ENCODE measurements at places on chromosomes 1 and 21.

- peak; percentile 11 for DNase-seq
Measured at GRCh38 chr1:179079113-179079761, 2.6 kb upstream of the TOR3A start.

GRCh38 chr1:40078512-40079333 lies 18.3 kb downstream of the PPT1 start:
- DNase-seq, result no peak

DNA sequence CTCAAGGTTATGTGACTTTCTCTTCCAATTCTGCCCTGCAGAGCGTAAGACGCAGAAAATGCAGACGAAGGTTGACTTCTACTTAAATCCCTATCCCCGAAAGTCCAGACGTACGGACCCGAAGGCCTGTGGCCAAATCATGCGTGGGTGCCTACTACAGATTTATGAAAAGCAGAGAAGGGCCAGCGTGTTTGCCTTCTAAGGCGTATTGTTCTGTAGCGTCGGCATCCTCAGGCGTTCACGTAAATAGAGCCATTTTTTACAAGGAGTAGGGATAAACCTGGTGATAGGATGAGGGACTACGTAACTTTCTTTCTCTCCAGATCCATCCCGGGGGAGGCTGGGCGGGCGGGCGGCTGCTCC lies 222 bp upstream of the GIPC2 start:
- no peak for DNase-seq

- no peak for DNase-seq
Measured at GRCh38 chr1:83897516-83897915, 101.4 kb downstream of the TTLL7 start.

GRCh38 chr1:19449454-19450228 lies 35.7 kb downstream of the CAPZB start:
- no peak for DNase-seq

GRCh38 chr21:18630446-18630845 lies 226.9 kb upstream of the TMPRSS15 start:
- DNase-seq, result no peak

GRCh38 chr1:24337455-24337854 lies 18.3 kb downstream of the GRHL3 start:
- no peak for DNase-seq

DNA sequence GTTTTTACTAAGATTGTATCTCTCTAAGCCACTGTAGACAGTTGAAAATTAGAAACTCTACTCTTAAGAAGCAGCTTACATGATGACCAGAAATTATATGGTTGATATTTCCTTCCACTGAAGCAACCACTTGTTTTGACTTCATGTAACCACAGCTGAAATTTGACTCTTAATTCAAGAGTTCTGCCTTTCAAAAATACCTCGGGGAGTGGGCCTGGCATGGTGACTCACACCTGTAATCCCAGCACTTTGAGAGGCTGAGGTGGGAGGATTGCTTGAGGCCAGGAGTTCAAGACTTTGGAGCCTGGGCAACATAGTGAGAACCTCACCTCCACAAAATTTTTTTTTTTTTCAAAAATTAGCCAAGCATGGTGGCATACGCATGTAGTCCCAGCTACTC lies 4.3 kb downstream of the AMPD1 start:
- DNase-seq, result no peak

DNA sequence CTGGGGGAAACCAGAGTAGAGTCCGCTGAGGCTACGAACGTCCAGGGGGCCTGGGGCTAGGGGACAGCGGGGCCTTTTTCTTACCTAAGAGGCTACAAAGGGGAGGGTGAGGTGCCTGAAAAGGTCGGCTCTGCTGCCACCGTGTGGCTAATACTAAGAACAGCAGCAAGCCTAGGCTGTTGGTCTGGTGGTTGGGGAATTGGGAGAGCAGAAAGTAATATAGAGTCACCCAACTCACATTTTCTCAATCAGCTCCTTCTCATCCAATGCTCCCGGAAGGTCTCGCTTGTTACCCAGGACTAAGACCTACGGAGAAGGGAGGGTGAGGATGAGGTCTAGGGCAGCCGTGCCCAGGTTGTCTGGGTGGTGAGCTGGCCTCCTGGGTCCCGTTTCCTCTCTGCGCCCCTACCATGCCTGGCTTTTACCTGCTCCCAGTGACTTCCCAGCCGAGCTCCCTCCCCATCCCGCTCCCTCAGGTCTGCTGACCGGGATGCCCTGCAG lies 9.3 kb downstream of the ARL8A start:
- no peak for DNase-seq

- DNase-seq, result no peak
Measured at GRCh38 chr21:44940116-44940631, 345 bp downstream of the SLX9 start.

DNA sequence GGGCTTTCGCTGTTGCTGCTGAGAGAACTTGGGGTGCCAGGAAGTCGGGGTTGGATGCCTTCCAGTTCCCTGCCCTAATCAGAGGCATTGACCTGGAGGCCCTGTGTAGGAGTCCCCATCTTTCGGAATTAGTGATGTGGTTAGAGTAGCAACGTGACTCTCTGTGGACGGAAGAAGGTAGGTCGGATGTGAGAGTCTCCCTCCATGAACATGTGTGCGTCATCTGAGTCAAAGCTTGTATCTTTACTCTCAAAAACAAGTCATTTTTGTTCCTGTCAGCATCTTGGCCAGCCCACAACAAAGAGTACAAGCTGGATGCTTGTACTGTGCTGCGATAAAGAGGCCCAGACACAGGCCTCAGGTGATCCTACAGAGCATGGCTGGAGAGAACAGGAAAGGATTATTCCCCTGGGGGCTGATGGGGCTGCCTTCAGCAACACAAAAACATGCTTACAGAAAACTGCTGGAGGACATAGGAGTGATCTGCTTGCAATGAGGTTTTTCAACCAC lies 31.0 kb upstream of the IL10 start:
- peak; percentile 48 for DNase-seq

DNA sequence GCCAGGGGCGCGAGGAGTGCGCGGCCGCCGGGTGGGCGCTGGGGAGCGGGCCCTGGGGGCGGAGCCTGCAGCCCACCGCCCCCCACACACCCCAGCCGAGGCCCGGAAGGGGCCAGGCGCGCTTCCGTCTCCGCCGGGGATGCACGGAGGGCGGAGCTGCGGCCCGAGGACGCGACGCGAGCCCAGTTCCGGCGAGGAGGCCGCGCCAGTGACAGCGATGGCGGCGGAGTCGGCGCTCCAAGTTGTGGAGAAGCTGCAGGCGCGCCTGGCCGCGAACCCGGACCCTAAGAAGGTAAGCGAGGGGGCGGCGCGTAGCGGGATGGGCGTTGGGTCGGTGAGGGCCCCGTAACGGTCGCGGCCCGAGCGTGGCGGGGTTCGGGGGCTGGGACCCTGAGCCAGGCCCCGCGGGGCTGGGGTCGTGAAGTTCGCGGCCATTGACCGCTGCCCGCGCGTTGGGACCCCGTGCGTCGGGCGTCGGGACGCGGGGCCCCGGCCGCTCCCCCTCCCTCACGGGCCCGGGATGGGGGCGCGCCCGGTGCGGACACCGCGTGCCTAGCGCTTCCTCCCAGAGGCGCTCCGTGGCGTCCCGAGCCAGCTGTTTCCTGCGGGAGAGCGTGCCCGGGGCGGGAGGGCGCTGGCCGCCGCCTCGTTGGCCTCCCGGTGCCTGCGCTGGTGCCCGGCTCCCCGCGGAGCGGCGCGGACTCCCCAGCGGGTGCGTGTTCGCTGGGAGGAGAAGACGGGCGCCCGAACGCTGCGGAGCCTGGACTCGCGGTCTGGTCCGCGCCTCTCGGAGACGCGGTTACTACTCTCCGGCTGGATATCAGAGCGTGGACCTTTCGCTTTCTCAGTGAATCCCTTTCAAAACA lies at the start of gene ELOA:
TSS of gene ELOA (plus strand) at position 185 of the 866 bp plus-strand sequence. CDS start at position 218, 33 bp downstream.
- peak; percentile 67 for DNase-seq

DNA sequence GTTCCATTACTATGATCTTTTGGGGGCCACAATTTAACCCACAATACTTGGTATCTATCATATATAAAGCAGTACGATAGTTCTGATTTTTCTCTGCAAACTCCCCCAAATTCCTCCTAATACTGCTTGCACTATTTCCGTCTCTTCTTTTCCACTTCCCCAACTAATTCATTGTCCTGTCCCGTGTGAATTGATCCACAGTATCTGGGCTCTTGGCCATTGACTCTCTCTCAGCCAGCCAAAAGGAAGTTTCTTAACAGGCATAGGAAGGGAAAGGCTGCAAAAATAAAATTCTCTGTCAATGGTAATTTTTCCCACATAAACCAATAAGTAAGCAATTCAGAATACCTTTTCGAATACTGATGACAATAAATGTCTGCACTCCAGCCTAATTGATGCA lies 91.7 kb upstream of the DSCAM start:
- no peak for DNase-seq

GRCh38 chr1:72433591-72433990 lies 151.3 kb upstream of the NEGR1 start:
- DNase-seq, result no peak

- DNase-seq, result no peak
Measured at GRCh38 chr1:101924700-101925099, 72.0 kb downstream of the OLFM3 start.

- peak; percentile 20 for DNase-seq
Measured at GRCh38 chr1:112956544-112957132, 642 bp upstream of the SLC16A1 start.

- no peak for DNase-seq
Measured at GRCh38 chr21:42280356-42281180, 34.6 kb downstream of the TFF3 start.

- no peak for DNase-seq
Measured at GRCh38 chr1:100249155-100249536, 488 bp downstream of the DBT start.

DNA sequence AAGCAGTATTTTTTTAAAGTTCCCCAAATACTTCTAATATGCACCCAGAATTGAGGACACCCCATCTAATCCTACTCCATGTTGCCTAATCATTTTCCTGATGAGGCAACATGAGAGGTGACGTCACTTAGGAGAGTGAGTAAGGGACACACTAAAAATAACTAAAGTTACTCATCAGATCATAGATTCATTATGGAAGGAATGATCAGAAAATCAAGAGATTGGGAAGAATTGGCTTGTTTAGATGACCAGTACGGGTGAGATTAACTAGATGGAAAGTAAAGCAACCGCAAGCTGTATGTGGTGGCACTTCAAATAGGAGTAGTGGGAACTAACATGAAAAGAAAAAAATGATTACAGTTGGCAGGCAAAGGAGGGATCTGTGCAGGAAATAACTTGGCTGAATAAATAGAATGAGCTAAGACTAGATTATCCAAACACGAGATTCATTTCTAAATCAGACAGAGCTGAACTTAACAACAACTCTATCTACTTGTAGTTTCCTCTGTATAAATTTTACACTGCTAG lies 61.4 kb upstream of the CXADR start:
- no peak for DNase-seq

GRCh38 chr1:60797351-60797750 lies 285.0 kb upstream of the NFIA start:
- no peak for DNase-seq

GRCh38 chr1:203148127-203148526 lies 20.6 kb downstream of the ADORA1 start:
- DNase-seq, result no peak

DNA sequence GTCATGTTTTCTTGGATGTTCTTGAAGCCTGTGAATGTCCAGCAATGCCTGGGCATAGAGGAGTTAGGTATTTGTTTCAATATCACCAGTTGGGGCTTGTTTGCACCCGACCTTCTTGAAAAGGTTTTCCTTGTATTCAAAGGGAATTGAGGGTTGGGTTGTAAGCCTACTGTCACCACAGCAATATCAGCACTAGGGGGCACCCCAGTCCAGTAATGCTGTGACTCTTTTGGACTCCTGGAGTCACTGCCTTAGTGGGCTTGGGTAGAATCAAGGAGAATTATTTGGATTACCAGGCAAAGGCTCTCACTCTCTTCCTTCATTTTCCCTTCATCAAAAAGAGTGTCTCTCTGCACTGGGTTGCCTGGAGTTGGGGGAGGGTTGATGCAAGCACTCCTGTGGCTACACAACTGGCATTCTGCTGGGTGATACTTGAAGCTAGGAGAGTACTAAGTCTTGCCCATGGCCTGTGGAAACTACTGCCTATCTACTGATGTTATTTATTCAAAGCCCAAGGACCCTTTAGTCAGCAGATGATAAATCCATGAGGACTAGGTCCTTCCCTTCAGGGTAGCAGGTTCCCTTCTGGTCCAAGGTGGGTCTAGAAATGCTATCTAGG lies 34.5 kb downstream of the OR10R2 start:
- peak; percentile 34 for DNase-seq

DNA sequence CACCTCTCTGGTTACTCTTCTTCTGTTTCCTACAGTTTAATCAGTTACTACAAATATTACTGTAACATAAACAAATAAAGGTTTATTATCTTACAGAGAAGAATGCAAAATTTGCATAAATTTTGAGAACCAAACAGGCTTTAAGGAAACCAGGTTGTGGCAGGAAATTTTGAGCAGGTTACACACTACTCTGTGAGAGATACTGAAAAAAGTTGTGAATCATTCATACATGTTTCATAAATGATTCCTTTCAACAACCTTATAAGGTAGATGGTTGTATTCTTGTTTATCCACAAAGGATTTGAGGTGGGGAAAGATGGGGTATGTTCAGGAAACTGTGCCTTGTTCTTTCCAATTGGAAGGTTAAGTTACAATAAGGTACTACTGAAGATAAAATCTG lies 58.6 kb downstream of the MAST2 start:
- DNase-seq, result no peak

GRCh38 chr1:65955071-65955470 lies 162.4 kb downstream of the PDE4B start:
- DNase-seq, result no peak

DNA sequence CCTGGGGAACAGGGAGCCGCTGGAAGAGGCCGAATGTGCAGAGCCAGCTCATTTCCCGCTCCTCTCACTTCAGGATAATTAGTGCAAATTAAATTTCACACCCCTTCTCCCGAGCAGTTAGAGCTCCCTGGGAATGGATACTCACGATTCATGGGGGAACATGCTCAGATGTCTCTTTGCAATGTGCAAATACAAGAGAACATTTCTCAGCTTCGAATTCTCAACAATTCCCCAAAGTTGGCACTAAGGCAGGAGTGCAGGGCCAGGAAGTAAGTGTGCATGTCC lies 54.9 kb downstream of the CAMK2N1 start:
- no peak for DNase-seq

- DNase-seq, result peak; percentile 14
Measured at GRCh38 chr1:239308701-239309333, 77.6 kb upstream of the CHRM3 start.

DNA sequence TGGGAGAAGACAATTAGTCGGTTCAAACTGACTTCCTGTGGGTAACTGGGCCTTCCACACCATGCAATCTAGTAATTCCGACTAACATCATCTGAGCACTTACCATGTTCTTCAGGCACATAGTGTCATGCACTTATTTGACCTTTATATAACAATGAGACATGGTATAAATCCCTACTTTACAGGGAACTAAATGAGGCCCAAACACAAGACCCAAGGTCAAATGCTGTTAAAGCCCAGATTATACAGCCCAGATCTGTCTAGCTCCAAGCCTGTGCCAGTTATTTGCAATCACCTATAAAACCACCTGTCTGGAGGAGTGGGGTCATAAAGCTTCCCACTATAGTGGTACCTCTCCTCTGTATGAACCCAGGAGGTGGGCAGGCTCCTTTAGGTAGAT lies 40.8 kb downstream of the JAK1 start:
- DNase-seq, result no peak

GRCh38 chr1:53375440-53375839 lies 47.6 kb upstream of the LRP8 start:
- DNase-seq, result no peak
